ENCODE measurements at places on chromosomes 2 and 18.
A peak's percentile ranks its signal among the peaks of the same experiment; 100 is the strongest.

GRCh38 chr2:111705711-111706336, 178.2 kb downstream of the ANAPC1 start:
- DNase-seq = peak; percentile 79

DNA sequence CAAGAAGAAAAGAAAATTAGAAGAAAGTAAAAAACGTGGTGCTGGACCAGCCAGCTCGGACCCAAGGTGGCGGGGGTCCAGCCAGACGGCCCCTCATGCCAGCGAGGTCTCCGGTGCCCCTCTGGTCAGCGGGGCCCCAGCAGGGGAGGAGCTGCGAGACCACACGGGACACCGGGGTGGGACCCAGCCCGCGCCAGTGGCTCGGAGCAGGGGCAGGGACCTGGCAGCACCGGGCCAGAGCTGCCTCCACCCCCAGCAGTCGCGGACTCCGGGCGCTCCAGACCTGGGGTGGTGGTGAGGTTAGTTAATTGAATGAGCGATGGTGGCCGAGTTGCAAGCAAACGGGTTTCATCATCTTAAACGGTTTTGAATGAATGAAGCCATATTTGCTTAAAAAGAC, 289.9 kb upstream of the MC4R start:
- DNase-seq = no peak

DNA sequence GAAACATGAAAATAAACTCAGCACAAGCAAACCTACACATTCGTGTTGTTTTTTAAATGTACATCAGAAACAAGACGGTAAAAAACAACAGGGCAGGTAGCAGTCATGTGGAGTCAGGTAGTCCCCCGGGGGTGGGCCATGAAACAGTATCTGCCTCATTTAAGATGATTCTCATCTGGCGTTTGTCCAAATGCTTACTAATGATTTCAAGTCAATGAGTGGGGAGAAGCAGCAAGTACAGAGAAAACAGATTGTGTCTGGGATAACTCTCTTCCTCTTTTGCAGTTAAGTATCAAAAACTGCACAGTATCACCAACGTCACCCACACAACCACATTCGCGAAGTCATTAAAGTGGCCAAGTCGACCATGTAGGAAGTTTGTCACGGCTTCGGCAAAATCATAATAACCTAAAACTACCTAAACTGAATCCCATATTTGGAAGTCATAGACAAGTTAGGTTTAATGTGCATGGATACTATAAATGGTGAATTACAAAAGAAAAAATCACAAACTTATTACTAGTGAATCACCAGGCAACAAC, 1.3 kb downstream of the LAPTM4A start:
- peak; percentile 49 for DNase-seq

GRCh38 chr2:18077231-18077630, 198.8 kb downstream of the KCNS3 start:
- DNase-seq = no peak

- no peak for DNase-seq
Observed at GRCh38 chr2:197219636-197220035, 90.9 kb downstream of the ANKRD44 start.

DNA sequence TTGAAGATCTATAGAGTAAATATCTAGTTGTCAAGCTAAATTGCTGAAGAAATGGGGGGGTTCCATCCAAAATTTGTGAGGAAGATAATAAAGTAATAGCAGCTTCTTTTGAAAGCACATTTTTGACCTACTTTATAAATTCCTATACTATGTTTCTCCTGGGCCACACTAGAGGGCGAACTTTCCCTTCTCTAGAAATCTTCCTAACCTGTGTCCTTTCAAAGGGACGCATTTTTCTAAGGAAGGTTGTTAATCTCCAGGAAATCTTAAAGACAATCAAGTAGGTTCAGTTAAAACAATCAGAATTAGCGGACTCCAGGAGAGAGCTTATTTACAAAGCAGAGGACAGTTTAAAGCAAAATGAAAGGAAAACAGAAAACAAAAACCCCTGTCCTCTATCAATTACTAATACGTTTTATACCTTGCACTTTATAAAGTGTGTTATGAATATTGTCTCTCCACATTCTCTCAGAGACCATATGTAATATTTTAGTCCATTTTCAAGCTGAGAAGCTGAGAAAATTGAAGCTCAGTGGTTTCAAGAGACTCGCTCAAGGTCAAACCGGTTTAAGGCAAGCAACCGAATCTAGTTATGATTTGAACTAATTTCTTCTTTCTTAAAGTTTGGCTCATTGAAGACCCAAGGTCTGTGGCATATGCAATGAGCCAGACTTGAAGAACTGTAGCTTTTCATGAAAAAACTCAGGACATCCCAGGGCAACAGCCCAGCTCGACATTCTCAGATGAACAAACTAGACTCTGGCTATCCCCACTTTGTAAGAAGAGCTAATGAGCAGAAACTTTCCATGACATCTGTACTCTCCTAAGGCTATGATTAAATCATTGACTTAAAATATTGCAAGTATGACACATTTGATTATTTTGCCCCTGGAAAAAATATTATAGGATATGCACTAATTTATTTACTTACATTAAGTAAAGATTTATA, 273.6 kb downstream of the PAX3 start:
- DNase-seq = no peak

GRCh38 chr2:227323818-227324217, 1.2 kb upstream of the MFF start:
- no peak for DNase-seq

DNA sequence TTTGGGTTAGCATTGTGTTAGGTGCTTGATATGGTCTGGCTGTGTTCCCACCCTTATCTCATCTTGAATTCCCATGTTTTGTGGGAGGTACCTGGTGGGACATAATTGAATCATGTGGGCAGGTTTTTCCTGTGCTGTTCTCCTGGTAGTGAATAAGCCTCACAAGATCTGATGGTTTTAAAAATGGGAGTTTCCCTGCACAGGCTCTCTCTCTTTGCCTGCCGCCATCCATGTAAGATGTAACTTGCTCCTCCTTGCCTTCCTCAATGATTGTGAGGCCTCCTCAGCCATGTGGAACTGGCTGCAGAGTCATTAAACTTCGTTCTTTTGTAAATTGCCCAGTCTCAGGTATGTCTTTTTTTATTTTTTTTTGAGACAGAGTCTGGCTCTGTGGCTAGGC, 2.8 kb downstream of the MSH2 start:
- DNase-seq = no peak

DNA sequence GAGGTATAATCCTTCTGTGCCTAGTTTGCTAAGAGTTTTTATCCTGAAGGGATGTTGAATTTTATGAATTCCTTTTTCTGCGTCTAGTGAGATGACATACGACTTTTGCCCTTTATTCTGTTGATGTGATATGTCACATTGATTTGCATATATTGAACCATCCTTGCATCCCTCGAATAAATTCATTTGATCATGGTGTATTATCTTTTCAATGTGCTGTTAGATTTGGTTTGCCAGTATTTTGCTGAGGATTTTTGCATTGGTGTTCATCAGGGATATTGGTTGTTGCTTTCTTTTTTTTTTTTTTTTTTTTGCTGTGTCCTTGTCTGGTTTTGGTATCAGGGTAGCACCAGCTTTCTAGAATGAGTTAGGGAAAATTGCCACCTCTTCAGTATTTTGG, 9.1 kb downstream of the GCC2 start:
- no peak for DNase-seq

- no peak for DNase-seq
Observed at GRCh38 chr2:21078296-21078695, 34.4 kb upstream of the APOB start.

GRCh38 chr2:126749537-126749936, 93.6 kb downstream of the GYPC start:
- no peak for DNase-seq

- DNase-seq = no peak
Observed at GRCh38 chr2:25424426-25425028, 82.8 kb upstream of the DNMT3A start.

- DNase-seq = no peak
Observed at GRCh38 chr2:127485051-127485693, 41.1 kb downstream of the IWS1 start.

- no peak for DNase-seq
Observed at GRCh38 chr2:41903474-41904135, 144.2 kb upstream of the PKDCC start.

DNA sequence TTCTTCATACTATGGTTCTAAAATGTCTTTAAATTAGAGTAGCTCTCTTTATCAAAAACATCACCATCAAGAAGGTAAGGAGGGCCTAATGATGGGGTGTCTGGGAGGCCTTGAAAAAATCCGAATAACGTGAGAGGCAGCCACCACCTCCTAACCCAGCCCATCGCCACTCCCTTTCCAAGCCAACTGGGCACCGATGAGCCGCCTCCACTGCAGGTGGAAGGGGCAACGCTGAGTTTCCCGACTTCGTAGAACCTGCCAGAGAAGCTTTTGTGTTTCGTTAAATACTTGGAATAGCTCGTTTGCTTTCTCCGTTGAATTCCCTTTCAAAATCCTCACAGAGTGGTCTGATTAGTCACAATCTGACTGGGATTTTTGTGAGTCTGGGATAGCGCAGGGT, 22.0 kb upstream of the RPL31 start:
- DNase-seq = no peak

GRCh38 chr2:30422444-30423040, 24.5 kb upstream of the LCLAT1 start:
- peak; percentile 90 for DNase-seq

DNA sequence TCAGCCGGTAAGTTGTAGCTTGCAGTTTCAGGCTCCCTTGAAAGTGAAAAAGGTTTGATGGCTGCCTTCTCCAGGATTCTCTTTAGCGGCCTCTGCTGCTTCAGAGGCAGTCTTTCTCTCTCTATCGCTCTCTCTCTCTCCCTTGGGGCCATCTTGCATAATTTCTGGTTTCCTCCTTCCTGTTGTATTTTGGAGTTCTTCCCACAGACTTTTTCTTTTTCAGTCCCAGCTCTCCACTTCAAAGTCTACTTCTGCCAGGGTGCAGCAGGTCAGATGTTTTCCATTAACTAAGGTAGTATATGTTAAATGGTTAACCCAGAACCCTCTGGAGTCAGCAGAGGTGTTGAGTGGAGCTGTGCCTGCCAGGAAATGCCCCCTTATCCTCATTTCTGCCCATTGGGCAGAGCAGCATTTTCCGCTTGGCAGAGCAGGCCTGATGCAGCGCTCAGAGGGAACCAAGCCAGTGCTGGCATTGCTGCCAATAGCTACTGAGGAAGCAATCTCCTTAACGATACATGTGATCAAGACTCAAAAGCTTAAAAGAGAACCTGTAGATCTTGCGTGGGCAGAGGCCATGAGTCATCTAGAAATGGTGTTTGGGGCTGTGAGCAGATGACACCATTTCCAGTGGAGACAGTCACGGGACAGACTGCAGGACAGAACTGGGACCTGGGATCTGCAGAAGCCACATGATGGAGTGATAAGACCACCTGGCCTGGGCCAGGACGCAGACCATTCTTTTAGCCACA, 20.8 kb downstream of the DBI start:
- DNase-seq = peak; percentile 50

DNA sequence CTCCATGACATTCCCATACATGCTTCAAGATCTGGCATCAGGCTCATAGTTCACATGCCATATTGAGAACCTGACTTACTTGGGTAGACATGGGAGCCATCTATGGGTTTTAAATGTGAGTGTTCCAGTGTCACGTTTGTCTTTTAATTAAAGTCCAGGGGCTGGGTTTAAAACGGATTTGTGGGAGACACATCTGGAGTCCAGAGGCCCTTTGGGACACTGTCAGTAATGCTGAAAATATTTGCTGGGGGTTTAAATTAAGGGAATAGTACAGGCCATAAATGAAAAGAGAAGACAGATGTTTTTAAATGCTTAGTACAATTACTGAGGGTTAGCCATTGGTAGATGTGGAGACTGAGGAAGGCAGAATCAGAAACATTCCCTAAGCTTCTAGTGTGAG, 478.0 kb downstream of the PID1 start:
- DNase-seq = no peak

DNA sequence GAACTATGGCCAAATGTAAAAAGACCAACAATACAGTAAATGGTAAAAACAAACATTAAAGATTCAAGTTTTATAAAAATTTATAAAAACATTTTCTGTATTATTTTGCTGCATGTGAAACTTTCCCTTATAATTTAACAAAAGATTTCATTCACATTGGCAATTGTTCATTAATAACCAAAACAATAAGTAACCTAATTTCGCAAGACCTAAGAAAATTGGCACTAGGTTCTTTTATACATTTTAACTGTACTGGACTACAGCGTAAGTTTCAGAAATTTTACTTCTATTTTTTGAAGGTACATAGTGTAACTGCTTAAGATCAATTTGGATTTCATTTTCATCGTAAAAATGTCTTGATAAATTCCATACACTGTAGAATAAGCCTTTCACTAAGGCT, 77.2 kb downstream of the FANCL start:
- DNase-seq = no peak

GRCh38 chr2:146986161-146986560, 858.7 kb upstream of the ACVR2A start:
- no peak for DNase-seq

GRCh38 chr2:189300916-189301315, 121.4 kb upstream of the COL5A2 start:
- peak; percentile 40 for DNase-seq

DNA sequence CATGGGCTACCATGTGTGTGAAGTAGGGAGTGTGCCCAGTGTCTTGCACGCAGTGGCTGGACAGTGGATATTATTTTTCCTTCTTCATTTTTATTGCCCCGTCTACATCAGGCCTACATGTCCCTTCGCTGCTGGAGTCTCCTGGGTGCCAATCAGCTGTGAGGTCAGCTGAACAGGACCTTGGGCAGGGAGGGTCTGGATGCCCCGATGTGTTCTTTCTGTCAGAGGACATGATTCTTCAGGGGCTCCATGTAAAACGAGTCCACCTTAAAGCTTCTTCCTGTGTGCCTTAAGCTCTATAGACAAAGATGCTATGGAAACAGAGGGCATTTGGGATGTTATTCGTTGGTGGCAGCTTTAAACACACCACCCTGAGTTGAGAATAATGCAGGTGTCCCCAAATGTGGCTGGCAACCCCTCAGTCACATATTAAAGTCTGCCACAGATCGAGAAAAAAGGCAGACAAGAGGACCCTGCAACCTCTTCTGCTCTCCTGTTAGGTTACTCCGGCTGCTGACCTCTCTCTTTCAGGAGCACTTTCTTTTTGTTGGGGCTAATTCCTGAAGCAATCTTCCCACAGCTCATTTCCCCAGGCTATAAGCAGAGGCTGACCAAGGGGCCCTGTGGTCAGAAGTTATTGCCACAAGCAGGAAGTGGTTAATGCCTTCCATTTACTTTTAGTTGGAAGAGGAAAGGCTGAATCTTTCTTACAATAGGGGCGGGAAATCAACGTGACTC, 20.0 kb downstream of the GREB1 start:
- DNase-seq = no peak

- no peak for DNase-seq
Observed at GRCh38 chr2:54669677-54670484, 53.6 kb upstream of the EML6 start.

GRCh38 chr2:133109772-133110171, 439.8 kb upstream of the LYPD1 start:
- DNase-seq = no peak

GRCh38 chr2:118202707-118203303, 114.5 kb downstream of the INSIG2 start:
- DNase-seq = peak; percentile 69

DNA sequence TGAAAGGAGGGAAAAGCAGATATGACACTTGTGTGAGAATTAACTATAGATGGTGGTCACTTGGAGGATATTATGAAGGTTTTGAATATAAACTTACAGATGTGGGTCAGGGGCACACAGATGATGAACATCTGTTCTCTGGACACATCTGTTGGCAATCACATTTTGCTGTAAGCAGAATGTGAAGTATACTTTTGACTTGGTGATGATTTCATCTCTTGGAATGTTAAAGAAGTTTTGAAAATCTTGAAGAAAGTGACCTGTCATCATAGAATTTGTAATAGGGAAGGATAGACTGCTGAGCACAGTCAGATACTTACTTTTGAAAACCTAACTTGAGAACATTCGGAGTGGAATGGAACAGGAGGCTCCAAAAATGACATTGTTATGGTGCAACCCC, 40.2 kb downstream of the PIKFYVE start:
- DNase-seq = no peak

Data from stimulated activated CD4-positive, alpha-beta T cell treated with anti-CD3 and anti-CD28 coated beads, Interleukin-15, amount 100 ng/mL, for 24 hours (primary cell).